Stimulated activated CD4-positive, alpha-beta T cell treated with anti-CD3 and anti-CD28 coated beads, Interleukin-2, amount 100 ng/mL, for 24 hours (primary cell): ENCODE measurements at places on chromosomes 16 and 17.

DNA sequence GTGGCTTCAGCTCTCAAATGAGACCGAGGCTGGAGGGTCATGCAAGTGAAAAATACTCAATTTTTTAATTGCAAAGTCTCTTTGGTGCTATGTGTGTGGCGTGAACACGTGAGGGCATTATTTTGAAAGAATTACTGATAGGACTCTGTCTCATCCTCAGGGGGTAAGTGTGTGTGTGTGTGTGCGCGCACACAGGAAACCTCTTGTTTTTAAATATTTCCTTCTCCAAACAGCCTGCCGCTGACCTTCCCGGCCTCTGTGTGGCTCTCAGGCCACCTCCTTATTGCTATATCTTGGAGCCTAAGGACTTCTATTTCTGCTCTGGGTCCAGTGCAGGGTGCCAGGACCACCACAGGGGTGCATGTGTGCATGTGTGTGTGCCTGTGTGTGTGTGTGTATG lies 99.7 kb downstream of the CMIP start:
- no peak for DNase-seq

DNA sequence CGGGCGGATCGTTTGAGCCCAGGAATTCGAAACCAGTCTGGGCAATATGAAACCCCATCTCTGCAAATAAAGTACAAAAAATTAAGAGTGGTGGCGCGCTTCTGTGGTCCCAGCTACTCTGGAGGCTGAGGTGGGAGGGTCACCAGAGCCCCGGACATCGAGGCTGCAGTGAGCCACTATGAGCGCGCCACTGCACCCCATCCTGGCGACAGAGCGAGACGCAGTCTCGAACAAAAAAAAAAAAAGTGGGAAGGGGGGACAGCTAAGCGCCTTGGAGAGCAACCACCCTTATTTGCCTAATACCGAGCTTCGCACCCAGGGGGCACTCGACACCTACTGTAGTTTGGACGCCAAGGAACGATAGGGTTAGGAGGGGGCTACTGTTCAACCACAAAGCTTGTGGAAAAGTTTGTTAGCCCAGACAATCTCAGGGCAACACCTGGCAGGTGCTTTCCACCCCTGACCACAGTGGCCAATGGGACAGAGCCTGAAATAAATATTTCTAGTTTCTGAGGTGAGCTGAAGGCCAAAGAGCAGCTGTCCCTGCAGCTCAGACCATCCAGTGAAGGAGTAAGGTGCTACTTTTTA lies 847 bp upstream of the PSMC3IP start:
- peak; percentile 82 for DNase-seq

DNA sequence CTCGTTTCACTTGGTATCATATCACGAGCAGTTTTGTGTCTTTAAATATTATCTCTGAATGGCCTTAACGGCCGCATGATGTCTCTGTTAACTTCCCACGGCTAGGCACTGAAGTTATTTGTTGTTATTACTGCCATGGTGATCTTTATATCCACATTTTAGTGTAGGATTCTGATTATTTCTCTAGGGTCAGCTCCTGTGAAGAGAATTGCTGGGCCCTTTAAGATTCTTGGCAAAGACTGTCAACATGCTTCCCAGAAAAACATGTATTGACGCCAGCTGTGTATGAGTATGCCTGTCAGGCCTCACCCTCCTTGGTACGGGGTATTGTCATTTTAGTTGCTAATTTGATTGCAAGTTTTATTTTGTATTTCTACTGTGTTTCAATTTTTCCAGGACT lies 263.5 kb downstream of the SNX29 start:
- DNase-seq = no peak

DNA sequence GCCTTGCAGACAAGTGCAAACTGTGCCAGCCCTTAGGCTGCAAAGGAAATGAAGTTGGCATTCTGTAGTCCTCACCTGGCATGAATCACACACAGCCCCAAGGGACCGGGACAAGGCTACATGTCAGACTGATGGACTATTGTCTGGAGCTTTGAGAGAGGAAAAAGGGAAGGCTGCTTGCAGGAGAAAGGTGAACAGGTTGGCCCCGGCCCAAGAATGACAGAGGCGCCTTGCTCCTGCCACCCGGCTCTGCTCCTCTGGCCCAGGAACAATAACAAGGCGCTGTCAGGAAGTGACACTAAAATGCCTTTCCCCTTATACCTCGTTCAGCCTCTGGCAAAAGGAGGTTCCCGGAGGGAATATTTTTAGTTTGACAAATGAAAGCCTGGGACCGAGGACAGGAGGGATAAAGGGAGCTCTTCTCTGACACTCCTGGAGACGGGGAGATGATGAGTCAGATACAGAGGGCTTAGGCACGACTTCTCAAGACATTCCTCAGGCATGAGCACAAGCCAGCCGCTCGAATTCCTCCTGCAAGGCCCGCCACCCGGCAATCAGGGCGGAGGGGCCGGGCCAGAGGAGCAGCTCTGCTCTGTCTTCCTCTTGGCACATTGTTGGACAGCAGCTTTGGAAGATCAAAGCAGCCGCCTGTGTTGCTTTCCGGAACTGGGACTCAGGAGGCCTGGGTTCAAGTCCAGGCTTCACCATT lies 105.8 kb downstream of the NOG start:
- DNase-seq = no peak

DNA sequence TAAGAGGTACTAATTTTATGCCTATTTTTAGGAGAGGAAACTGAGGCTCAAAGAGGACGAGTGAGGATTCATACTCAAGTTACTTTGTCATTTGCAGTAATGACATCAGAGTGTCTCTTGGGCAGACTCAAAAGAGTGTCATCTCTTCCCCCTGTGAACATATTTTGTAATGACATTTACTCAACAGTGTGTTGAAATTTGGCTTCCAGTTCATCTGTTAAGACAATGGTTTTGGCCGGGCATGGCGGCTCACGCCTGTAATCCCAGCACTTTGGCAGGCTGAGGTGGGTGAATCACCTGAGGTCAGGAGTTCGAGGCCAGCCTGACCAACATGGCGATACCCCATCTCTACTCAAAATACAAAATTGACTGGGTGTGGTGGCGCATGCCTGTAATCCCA lies 28.9 kb downstream of the WFDC1 start:
- no peak for DNase-seq

- DNase-seq = no peak
Observed at GRCh38 chr16:14013571-14014283, 57.4 kb upstream of the MRTFB start.

DNA sequence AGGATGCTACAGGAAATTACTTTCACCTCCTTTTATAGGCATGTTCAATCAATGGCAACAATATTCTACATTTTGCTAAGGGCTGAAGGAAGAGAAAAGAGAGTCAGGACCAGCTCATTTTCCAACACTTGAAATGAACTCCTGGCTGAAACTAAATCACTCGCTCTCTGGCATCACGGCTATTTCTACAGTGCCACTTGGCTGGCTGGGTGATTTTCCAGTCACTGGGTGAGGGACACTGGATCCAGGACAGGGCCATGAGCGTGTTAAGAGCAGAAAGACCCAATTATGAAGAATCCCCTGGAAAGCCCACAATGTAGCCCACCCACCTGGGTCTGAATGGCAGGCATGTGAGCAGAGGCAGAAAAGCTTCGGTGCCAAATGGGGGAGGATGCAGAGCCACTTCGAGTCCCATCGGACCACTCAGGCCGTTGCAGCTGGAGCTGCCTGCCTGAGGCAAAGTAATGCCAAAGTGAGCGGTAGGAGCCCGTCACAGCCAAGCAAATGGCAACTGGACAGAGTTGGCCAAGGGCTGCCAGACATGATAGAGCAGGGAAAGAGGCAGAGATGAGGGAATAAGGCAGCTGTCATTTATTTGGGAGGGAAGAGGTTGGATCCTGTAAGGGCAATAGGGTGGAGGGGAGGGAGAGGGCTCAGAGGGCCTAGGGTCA lies 246.2 kb downstream of the STX8 start:
- no peak for DNase-seq

GRCh38 chr16:20331635-20332034 lies 4.3 kb upstream of the GP2 start:
- no peak for DNase-seq

- DNase-seq = peak; percentile 86
Observed at GRCh38 chr16:3187798-3188674, at the start of gene OR1F1. TSS of gene OR1F1 (plus strand) at chr16:3188204.

GRCh38 chr17:77566151-77566550 lies 392.4 kb upstream of the TNRC6C start:
- no peak for DNase-seq

DNA sequence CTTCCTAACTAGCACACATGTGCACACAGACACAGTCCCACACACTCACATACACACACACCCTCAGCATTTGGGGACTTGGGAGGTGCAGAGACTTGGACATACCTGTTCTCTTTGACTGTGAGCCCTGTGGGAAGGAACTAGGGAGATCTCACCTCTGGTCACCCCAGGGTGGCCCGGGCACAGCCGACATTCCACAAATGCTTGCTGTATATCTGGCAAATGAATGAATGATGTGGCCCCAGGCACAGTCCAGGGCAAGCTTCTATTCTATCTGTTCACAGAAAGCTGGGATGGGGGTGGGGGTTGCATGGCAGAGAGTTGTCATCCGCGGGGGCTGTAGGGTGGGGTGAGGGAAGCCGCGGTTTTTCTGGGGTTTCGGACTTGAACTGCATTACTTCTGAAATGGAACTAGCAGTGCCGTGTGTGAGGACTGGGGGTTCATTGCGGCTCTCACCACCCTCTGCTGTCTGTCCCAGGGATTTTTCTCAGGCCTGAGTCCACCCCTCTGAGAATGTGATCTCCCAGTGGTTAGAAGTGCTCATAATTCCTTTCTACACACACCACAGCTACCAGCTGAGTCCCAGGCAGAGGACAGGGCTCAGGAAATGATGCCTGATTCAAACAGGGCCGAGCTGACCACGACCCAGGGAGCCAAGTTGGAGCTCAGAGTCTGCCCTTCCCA lies 3.3 kb upstream of the RIPOR1 start:
- no peak for DNase-seq

DNA sequence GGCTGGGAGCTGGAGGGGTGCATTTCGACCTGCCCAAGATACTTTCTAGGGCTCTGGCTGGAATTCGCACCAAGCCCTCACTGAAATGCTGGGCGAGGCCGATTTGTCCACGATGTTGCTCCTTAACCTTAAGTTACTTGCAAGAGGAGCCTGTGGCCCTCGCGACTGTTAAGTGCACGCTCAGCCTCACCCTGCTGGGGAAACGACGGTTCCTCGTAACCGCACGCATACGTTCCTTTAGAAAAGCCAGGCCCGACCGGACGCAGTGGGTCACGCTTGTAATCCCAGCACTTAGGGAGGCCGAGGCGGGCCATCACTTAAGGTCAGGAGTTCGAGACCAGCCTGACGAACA lies 607 bp upstream of the NCOR1 start:
- DNase-seq = peak; percentile 31

DNA sequence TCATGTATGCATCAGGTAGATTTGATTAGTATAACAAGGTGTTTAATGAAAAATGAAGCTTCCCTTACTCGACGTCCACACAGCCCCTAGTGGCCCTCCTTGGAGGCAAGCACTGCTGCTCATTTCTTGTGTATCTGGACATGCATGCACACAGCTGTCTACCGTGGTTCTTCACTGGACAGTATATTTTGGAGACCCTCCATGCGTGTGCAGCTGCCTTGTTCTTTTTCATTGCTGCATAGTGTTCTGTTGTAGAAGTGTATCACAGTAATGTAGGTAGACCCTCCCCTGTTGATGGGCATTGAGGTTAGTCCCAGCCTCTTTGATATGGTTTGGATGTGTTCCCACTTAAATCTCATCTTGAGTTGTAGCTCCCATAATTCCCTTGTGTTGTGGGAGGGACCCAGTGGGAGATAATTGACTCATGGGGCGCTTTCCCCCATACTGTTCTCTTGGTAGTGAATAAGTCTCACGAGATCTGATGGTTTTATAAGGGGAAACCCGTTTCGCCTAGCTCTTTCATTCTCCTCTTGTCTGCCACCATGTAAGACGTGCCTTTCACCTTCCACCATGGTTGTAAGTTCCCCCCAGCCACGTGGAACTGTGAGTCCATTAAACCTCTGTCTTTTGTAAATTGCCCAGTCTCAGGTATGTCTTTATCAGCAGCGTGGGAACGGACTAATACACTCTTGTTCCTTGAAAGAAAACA lies 6.3 kb downstream of the CMIP start:
- DNase-seq = no peak

- no peak for DNase-seq
Observed at GRCh38 chr16:11576427-11577289, 10.1 kb downstream of the LITAF start.

DNA sequence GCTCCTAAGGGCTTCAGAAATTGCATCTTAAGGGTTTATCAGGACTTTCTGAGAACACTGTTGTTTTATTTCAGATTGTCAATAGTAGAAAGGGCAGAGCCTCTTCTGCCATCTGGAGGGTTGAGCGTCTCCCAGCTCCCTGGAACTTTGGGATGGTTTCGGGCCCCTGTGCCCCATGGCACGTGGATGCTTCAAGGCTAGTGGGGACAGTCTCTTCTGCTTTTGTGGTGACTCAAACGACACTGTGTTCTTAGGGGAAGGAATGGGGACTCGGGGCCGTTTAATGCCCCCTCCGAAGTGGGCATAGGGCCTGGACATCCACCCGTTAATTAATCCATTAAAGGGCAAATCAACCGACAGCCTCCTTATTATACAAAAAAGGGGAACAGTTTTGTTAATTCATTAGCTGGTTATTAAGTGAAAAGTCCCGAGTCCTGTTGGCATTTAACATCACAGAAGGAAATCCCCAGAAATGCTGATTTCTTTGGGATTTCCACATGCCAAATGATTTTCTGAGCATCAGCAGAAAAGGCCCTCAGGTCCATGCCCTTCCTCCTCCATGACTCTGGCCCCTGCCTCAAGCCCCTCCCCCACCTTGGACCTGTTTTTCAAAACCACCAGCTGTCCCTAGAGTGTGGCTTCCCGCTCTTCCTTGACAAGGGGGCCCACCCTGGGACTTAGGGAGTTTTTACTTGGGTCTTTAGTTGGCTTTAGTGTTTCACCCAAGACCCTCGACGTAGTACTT lies 68.7 kb downstream of the ARSG start:
- no peak for DNase-seq

DNA sequence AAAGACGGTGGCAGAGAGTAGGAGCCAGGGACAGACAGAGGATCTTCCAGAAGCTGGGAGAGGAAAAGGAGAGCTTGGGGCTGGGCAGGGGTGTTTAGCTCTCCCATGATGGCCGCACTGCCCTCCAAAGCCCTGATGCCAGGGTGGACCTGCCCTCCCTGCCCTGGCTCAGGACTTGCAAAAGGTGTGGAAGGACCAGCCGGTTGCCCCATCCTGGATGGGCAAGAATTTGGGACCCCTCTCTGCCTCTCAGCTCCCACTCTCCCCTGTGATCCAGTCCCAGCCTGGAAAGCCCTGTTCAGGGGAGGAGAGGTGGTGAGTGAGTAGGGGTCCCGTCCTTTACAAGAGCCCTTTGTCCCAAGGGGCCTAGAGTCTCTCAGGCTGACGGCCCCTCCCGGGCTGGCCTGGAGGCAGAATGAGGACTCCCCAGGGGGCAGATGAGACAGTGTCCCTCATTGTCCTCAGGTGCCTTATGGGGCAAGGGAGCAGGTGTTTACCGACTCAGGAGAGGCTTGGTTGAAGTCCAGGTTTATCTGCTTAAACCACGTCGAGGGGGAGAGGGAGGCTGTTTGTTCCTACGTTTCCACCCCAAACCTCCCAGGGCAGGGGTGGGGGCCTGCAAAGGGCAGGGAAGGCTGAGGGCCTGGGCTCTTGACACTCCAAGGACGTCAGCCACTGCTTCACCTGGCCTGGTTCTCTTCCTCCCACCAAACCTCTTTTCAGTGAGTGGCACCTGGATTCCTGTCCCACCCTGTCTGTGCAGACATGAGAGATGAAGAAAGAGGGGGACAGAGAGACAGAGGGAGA lies 19.3 kb upstream of the ITGA3 start:
- no peak for DNase-seq
